ENCODE measurements at places on chromosomes 11 and 22.

DNA sequence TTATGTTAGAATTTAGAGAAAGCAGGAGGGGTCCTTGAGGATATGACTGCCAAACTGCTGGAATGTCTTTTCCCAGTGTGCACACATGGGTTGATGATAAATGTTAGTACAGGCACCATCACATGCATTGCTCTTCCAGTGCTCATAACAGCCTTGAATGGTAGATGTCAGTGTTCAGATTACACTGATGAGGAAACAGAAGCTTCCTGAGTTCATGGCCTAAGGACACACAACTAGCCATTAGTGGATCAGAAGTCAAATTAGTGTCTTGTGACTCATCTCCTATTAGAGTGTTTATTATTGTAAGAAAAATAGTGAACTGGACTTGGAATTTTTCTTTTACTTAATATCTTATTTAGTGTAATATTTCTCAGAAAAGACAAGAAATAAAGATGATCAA lies 241.5 kb downstream of the DDX10 start:
- no peak for DNase-seq

DNA sequence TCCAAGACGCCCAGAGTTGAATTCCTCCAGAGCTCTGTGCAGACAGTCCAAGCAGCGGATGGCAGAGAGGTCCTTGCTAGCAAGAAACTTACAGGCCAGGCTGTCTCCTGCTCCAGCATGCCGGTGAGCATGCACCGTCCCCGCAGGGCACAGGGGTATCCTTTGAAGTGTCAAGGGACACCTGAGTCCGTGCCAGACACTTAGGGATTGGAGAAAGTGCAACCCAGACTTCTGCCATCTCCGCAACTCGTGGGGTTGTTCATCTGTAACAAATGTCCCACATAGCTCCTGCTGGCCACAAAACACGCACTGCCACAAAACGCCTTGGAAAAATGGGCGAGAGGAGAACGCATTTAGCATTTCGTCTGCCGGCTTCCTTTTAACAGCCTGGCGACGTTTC lies 13.3 kb downstream of the TSPO start:
- no peak for DNase-seq

- peak; percentile 96 for DNase-seq
Measured at GRCh38 chr11:35337136-35337913, 82.0 kb downstream of the SLC1A2 start.

DNA sequence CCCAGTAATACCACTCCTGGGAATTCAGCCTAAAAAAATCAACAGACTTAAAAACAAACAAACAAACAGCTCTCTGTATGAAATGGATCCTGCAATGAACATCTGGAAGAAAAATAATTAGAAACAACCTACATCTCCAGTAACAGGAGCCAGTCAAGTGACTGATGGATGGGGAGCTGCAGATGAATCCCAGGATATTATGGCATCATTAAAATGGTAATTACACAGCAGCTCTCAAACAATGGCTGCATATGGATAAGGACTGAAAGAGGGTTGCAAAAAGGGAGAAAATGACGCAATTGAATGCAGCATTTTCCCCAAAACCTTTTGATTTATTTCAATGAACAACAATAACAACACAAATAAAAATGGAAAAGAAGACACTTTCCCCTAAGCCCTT lies 4.1 kb downstream of the NPTXR start:
- no peak for DNase-seq

GRCh38 chr11:33996498-33997454 lies 54.8 kb upstream of the CAPRIN1 start:
- peak; percentile 36 for DNase-seq

- DNase-seq, result no peak
Measured at GRCh38 chr11:128234143-128234542, 353.2 kb downstream of the ETS1 start.

DNA sequence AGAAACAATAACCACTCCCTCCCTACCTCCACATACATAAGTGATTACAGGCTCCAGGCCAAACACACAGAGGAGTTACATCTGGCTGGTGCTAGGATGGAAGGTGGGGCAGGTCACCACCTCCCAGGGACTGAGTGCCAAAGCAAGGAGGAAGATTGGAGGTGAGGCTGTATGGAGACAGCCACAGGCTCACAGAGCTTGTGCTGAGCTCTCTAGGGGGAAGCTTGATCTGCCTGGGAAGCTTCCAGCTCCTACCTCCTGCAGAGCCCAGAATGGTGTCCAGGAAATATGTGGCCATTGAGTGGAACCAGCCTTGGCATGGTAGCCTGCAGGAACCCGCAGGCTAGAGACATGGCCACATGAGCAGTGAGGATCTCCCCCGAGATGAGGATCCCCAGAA lies 3.6 kb upstream of the MED15 start:
- peak; percentile 83 for DNase-seq

DNA sequence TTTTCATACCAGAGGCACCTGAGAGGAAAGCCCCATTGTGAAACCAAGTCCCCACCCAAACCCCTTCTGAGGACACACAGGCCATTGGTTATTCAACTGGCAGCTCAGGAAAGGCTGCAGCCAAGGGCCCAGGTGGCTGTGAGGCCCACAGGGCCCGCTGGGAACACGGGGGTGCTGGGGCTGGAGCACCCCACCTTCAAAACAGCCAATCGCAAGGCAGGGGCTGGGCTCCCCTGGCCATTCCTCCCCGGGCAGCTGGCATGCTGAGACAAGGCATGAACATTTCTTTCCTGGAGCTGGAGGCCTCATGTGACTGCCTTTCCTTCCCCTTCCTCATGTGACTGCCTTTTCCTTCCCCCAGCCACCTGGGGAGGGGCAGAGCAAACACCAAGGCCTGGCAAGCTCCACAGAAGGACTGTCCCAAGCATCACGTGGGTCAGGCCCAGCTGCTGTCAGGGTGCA lies 76.9 kb downstream of the PIWIL3 start:
- no peak for DNase-seq

DNA sequence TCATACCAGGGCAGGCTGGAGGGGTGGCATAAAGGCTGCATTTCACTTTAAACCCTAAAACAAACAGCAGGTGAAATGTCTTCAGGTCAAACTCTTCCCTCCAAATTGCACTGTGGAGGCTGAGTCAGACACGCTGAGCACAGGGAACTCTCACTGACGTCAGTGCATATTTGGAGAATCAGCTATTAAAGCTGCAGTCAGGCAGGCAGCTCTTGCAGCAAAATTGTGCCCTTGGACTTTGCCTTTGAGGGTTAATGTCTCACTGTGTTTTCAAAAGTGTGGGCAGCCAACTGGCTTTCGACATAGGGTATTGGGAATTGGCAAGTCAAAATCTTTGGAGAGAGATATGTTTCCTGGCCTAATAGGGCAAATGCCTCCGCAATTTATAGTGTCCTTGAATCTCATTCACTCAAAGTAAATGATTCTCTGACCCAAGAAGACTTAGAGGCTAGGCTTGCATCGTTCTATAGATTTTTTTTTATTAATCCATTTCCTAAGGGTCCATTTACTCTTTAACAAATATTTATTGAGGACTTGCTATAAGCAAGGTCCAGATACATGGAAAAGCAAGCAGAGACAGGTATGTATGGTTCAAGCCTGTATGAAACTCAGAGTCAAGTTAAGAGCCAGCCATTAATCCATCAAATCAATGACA lies 27.7 kb upstream of the SMCO4 start:
- no peak for DNase-seq

DNA sequence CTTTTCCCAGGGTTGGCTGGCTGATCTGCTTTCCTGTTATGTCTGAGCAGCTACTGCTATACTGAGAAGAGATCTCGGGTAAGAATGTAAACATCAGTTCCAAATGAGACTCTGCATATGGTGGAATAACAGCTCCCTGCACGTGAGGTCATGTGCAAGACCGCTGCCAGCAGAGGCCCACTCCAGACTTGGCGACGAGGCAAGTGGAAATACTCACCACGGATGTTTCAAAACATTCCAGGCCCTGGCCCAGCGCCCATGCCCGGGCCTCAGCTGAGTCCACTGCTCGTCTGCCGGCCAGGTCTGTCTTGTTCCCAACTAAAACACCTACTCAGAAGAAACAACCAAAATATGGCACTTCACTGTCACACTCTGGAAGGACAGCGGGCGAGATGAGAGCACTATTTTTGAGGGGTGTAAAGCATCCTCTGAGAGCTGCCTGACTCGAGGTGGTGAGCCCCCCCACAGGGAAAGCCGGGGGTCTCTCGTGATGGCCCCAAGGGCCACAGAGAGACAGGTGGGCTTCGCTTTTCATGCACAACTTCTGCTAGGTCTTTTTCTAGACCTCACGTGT lies 13.1 kb downstream of the IFT27 start:
- DNase-seq, result no peak

Measured in RCC 7860 (cell line).